ENCODE measurements at places on chromosomes 11 and 22.
A peak's percentile ranks its signal among the peaks of the same experiment; 100 is the strongest.

DNA sequence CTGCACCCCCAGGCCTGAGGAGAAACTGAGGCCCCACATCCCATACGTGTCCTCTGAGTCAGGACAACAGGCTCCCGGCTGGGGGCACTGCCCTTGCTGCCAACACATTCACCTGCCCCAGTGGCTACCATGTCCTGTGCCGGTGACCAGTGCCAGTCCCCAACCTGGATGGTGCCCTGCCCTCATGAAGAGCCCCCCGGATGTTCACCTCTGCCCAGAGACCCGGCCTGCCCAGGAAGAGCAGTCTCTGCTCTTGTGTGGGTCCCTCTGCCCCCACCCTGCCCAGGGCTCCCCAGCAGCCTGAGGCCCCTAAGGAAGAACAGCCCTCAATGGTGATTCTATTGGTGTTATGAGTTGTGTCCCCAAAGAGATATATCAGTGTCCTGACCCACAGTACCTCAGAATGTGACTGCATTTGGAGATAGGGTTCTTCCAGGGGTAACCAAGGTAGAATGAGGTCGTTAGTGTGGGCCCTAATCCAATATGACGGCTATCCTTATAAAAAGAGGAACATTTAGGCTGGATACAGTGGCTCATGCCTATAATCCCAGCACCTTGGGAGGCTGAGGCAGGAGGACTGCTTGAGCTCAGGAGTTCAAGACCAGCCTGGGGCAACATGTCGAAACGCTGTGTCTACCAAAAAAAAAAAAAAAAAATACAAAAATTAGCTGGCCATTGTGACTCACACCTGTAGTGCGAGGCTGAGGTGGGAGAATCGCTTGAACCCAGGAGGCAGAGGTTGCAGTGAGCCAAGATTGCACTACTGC lies 13.2 kb upstream of the DGCR8 start:
- no peak for DNase-seq

GRCh38 chr11:20770414-20770946 lies 101.1 kb downstream of the NELL1 start:
- DNase-seq = no peak

DNA sequence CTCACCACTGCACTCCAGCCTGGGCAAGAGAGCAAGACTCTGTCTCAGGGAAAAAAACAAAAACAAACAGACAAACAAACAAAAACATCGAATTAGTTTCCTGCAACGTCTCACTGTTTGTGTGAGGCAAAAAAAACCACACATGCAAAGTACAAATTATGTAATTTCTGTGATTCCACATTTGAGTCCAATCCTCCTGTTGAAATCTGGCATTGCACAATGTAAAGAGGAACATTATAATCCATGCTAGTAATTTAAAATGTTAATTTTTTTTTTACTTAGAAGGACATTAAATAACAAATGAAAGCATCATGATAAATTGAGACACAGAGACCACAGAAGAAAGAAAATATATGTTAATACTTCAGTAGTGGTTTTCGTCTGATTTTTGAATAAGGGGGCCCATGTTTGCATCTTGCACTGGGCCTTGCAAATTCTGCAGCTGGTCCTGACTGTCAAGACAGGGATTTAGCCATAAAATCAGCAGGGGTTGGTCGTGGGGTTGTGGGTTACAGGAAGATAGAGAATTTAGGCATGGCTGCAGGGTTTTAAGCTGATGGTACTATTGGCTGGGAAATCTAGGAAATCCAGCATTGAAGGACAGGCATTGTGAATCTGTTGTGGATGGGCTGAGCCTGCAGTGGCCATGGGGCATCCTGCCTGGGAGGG lies 102.6 kb upstream of the ALDH3B2 start:
- no peak for DNase-seq

GRCh38 chr11:46625406-46625805 lies 8.1 kb downstream of the ATG13 start:
- no peak for DNase-seq

- no peak for DNase-seq
Measured at GRCh38 chr11:22130462-22131053, 62.3 kb upstream of the ANO5 start.

GRCh38 chr22:39230261-39231196 lies 14.3 kb downstream of the PDGFB start:
- DNase-seq = no peak

- no peak for DNase-seq
Measured at GRCh38 chr11:12860827-12861226, 148.3 kb upstream of the RASSF10 start.

GRCh38 chr11:90556606-90557005 lies 333.8 kb upstream of the CHORDC1 start:
- DNase-seq = no peak

DNA sequence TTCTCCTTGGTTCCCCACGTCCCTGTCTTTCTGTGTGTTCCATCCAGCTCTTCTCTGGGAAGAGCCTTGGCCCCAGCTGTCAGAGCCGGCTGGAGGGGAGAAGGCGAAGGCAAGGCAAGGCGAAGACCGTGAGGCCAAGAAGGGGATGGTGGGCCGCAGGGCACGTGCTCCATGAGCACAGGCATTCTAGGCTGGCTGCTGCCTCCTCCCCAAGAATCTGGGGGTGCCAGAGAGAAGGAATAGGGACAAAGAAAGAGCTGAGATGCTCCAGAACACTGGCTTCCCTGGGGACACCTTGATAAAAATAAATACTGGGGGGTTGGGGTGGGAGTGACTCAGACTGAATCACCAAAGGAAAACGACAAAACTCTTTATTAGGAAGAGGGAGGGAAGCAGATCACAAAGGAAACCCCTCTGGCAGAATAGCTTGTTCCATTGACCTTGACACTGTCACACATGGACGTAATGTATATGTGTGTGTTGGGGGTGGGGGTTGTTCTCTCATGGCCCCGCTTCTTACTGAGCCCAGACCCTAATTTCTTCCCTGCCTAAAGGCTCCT lies 52.5 kb downstream of the NECTIN1 start:
- no peak for DNase-seq

DNA sequence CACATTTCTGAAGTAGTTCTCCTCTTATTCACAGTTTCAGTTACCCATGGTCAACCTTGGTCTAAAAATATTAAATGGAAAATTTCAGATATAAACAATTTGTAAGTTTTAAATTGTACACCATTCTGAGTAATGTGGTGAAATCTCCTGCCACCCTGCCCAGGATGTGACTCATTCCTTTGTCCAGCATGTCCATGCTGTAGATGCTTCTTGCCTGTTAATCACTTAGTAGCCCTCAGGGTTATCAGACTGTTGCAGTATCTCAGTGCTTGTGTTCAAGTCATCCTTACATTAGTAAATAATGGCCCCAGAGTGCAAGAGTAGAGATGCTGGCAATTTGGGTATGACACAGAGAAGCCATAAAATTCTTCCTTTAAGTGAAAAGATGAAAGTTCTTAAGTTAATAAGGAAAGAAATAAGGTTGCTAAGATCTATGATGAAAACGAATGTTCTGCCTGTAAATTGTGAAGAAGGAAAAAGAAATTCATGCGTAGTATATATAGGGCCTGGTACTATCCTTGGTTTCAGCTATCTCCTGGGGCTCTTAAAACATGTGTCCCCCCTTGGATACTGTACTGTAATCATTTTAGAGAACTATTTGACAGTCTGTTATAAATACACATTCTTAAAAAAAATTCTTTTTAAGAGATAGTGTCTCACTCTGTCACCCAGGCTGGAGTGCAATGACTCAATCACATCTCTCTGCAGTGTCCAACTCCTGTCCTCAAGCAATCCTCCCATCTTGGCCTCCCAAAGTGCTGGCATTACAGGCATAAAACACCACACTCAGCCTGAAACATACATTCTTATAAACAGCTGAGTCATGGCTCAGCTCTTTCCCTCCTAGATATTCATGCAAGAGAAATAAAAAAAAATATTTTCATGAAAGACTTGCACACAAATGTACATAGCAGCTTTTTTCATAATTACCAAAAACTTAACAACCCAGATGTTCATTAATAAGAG lies 31.3 kb downstream of the MTNR1B start:
- no peak for DNase-seq

GRCh38 chr11:117633186-117633754 lies 163.7 kb downstream of the DSCAML1 start:
- no peak for DNase-seq

GRCh38 chr11:44387825-44388224 lies 77.9 kb upstream of the ALX4 start:
- no peak for DNase-seq

GRCh38 chr22:46568102-46568809 lies 30.8 kb upstream of the CELSR1 start:
- no peak for DNase-seq

- no peak for DNase-seq
Measured at GRCh38 chr11:2795491-2795991, 90.0 kb downstream of the CDKN1C start.

- no peak for DNase-seq
Measured at GRCh38 chr22:20206709-20207215, 55.9 kb upstream of the CCDC188 start.

DNA sequence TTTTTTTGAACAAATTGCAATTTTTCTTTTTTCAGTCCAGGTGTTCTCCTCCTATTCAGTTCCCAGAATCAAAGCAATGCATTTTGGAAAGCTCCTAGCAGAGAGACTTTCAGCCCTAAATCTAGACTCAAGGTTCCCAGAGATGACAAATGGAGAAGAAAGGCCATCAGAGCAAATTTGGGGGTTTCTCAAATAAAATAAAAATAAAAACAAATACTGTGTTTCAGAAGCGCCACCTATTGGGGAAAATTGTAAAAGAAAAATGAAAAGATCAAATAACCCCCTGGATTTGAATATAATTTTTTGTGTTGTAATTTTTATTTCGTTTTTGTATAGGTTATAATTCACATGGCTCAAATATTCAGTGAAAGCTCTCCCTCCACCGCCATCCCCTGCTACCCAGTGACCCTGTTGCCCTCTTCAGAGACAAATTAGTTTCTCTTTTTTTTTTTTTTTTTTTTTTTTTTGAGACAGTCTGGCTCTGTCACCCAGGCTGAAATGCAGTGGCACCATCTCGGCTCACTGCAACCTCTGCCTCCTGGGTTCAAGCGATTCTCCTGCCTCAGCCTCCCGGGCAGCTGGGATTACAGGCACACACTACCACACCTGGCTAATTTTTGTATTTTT lies 6.2 kb upstream of the UBE4A start:
- DNase-seq = peak; percentile 33

- no peak for DNase-seq
Measured at GRCh38 chr22:27094633-27095308, 437.4 kb downstream of the MIAT start.

- no peak for DNase-seq
Measured at GRCh38 chr11:46240861-46241260, 36.6 kb upstream of the CREB3L1 start.

GRCh38 chr11:84714316-84714780 lies 912.8 kb downstream of the DLG2 start:
- DNase-seq = peak; percentile 43

GRCh38 chr11:130415731-130416529 lies 12.5 kb downstream of the ADAMTS8 start:
- no peak for DNase-seq

GRCh38 chr22:45891021-45891421 lies 85.9 kb downstream of the WNT7B start:
- DNase-seq = no peak
